ENCODE measurements at places on chromosomes 3 and 15.

DNA sequence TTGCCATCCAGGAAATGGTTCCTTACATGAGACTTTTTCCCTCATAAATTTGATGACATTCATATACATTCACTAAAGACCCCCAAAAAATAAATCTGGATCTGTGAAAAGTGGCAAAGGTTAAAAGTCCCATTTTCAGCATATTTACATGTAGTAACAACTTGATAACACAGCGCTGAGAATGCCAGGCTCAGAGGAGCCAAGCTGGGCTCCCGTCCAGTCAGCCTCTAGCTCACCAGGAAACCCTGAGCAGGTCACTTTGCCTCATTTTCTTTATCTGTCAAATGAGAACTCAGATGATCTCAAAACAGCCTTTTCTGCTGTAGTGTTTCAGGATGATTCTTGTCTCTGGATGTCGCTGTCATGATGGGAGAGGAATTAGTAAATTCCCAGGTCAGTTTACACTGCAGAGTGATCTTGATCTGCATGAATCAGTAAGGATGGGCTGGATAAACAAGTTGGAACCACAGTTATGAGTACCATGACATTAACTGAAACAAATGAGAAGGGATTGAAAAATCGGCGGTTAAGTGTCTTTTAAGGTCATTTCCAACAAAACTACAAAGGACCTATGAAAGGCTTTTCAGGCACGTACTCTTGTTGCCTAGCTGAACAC, 82.8 kb downstream of the PPARG start:
- DNase-seq = no peak

GRCh38 chr3:5799398-5799797, 611.9 kb downstream of the EDEM1 start:
- DNase-seq = no peak

GRCh38 chr3:65347166-65347565, 659.4 kb upstream of the ADAMTS9 start:
- DNase-seq = no peak

DNA sequence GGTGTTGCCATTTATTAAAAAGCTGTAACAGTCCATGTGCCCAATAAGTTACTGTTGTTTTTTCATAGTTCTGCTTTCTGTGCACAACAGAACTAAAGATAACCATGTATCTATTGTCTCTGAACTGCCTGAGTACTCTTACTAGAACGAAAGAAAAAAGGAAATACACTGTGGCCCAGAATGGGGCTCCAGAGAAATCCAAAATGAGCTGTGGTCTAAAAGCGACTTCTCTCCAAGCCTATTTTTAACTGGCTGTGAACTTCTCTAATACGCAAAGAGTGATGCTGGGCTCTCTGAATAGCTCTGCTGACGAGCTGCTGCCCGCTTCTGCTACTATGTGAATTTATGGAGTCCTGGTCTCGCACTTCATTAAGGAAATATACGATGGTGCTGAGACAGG, 56.2 kb upstream of the LPP start:
- DNase-seq = no peak

DNA sequence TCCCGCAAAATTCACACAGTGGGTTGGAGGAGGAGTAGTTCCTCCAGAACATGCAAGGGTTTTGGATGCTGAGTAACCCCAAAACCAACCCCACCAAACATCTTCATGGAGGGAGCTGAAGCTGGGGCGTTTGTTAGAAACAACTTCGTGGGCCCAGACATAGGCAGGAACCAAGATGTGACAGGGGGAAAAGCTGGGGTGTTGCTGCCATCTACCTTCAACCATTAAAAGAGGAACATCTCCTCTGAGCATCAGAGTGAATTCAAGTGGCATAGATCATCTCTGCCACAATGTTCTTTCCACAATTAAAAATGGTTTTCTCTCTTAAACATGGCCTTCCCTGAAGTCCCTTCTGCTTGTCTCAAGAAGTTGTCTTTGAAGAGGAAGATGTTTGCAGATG, 20.5 kb downstream of the SIDT1 start:
- DNase-seq = no peak

DNA sequence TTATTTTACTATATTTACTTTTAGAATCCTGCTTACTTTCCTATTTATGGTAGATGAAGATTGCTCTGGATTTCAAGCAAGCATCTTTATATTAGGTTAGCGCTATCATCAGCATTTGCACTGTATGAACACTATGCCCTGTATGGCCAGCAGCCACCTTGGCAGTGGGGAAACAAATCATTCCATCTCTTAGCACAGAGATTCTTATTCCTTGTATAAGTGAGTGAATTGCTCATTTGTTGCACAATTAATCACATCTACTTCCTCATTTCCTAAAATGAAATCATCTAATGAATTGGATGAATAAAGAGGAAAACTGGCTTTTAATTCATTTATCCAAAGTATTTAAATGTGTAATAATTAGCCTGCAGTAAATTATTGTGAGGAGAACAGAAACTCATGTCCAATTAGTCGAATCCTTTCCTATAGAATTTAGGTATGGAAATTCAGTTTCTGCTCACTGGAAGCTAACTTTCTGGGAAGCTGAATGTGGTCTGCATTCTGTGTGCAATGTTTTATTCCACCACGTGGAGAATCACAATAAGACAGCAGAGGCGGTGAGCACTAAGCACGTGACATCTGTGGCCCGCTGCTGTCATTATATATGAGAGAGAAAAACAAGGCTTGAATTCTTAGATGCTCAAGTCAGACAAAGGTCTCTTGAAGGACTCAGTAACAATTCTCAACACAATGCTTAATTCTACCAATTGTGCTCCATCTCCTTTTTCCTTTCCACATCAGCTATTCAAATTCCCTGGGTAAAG, 93.4 kb downstream of the PEX5L start:
- DNase-seq = no peak

GRCh38 chr3:108073764-108074431, 16.9 kb downstream of the CD47 start:
- DNase-seq = no peak

DNA sequence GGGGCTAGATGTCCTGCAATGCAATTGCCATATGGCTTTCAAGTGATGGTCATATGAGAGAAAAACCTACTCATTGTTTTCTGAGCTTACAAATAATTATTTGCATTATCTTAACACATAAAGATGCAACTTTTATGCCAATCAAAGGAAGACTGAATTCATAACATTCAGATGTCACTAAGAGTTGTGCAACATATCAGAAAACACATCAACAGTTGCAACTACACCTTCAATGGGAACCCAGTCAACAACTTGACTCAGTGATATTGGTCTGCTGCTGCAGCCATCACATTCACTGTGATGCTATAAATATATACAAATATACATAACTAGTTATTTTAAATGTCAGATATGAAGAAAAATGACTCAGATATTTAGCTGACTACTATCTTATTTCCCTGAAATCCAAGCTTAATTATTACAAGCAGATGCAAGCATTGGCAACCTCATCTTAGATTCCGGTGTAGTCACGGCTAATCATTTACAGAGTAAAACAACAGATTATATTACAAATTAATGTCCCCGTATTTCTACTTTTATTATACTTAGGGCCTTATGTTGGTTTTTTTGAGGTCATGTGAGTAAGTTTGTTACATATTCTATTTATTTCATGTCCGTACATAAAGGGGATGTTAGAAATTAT, 23.7 kb downstream of the CNTN3 start:
- DNase-seq = no peak

- DNase-seq = no peak
Measured at GRCh38 chr3:67083277-67083676, 85.2 kb downstream of the KBTBD8 start.

DNA sequence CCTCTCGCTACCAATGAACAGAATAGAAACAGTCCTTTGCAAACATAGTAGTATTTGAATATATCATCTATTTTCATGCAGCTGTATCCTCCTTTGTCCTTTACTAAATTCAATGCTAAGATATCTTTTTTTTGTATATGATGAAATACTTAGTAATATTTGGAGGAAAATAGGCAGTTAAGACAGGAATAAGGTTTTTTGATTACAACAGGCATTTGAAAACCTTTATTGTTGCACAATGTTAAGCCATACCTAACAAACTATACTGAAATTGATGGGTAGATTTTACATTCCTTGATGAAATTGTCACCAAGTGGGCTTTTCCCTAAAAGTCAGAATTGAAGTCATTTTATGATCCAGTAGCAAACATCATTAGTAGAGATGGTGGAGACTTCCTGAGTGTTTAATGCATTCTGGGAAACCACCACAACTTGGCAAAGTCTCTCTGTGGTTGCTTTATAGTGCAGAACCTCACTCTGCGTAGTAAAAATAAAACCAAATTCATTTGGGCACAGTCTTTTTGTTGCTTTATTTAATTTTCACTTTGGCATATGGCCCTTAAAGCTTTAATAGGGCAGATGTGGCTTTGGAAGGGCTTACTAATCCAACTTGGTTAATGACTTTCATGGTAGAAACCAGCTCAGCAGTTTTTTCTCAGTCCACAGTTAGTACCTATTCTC, 216.0 kb downstream of the DIPK2A start:
- no peak for DNase-seq

DNA sequence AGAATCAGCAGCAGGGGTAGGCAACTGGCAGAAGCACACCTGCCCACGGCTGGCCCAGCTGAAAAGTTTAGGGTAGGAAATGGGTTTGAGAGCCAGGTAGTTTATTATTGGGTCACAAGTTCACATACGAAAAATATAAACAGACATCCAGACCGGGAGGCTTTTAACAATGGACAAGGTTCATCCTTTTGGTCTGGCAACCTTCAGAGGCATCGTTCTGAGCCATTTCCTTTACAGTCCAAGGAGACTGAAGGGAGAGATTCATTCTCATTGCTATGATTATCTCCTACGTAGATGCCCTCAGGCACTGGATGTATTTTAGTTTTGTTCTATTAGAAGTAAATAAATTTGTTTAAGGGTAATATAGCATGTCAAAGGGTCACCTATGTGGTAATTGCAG, 248.0 kb upstream of the THBS1 start:
- no peak for DNase-seq

DNA sequence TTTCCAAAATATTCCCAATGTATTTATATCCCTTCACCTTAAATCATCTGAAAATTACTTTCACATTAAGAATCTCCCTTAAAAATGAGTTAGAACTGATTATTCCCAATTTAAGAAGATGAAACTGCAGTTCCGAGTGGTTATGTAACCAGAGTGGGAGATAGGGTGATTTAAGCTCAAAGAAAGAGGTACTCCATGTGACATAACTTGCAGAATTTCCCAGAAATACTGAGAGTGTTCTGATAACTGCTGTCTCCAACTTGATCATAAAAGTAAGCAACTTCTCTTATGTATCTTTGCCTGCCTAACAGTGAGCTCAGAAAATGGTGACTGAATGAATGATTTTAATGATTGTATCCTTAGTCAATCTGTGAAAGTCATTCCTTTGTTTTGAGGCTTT, 32.3 kb downstream of the ARRDC4 start:
- DNase-seq = no peak

GRCh38 chr3:22960105-22960984, 242.8 kb upstream of the UBE2E2 start:
- peak; percentile 13 for DNase-seq

- no peak for DNase-seq
Measured at GRCh38 chr3:156260331-156260730, 140.0 kb downstream of the KCNAB1 start.

DNA sequence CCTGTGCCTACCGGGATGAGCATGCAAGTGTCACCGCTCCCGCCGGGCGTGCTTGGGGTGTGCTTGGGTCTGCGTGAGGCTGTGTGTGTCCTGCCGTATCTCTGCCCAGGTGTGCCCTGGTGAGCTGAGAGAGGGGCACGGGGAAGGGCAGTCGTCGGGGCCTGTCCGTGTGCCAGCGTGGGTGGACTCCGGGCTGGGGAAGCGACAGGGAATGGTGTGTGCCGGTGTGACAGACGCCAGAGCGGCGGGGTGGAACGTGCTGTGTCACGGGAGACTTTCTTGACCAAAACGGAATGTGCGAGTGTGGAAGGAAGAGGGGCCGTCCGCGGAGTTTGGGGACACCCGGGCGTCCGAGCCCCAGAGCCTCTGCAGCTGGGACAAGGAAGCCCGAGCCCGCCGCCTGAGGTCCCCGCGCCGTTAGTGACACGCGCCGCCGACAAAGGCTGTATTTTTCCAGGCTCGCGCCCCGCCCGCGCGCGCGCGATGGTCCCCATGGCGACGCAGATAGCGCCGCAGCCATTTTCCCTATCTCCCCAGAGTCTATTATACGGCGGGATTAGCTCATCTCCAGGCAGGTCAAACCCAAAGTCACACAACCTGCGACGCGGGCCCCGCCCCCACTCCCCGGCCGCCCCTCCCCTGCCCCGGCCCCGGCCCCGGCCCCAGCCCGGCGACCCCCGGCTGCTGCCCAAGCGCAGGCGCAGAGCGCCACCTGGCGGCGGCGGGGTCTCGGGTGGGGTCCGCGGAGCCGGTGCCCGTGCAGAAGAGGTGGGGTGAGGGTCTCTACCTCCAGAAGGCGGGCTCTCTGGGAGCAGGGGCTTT, 4.5 kb upstream of the GATA2 start:
- no peak for DNase-seq

DNA sequence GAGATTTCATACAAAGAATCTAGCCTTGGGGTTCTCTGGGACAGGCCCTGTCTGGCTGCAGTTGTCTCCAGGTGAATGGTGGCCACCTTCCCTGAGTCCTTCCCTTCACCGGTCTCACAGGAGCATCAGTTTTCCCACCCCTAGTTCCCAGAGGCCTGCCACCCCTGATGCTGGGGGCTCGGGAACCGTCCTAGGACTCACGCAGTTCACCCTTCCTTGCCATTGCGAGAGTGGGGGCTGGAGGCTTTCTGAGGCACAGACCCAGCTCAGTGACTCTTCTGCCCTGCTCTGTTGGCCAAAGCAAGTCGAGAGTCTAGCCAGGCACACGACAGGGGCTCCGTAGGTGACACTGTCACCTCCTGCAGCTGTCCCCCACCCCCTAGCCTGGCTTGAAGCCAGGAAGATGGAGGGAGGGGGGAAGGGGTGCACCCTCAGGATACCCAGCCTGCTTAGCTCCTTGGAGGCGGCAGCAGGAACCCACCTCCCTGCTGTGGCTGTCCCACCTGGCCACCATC, 130.3 kb downstream of the NUP210 start:
- no peak for DNase-seq

- DNase-seq = no peak
Measured at GRCh38 chr15:92449476-92449875, 55.8 kb downstream of the ST8SIA2 start.

DNA sequence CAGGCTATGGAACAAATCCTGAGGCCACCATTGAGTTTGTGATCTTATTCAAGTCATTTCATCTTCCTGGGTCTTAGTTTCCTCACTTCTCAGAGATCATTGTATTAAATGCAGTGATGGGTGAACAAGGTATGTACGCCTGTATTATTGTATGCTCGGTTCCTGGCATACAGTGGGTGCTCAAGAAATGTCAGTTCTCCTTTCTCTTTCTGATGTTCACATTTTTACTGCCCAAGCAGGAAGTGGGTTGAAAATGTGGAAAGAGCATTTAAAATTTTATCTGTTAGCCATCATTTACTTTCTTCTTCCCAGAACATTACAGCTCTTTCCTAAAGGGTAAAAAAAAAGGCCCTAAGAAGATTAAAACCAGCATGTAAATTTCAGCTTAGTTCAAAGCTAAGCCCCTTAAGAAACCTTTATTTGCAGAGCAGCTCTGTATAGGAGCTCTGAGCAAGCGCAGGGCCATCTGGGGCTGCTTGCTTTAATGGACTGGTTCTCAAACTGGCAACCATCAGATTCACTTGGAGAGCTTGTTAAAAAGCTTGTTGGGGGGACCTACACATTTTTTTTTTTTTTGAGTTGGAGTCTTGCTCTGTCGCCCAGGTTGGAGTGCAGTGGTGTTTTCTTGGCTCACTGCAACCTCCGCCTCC, 179.4 kb downstream of the CHST2 start:
- DNase-seq = no peak

Measured in right kidney (tissue), 9 donors.